Glutamatergic neuron (in vitro differentiated cells): ENCODE measurements at places on chromosomes 1 and 21.

DNA sequence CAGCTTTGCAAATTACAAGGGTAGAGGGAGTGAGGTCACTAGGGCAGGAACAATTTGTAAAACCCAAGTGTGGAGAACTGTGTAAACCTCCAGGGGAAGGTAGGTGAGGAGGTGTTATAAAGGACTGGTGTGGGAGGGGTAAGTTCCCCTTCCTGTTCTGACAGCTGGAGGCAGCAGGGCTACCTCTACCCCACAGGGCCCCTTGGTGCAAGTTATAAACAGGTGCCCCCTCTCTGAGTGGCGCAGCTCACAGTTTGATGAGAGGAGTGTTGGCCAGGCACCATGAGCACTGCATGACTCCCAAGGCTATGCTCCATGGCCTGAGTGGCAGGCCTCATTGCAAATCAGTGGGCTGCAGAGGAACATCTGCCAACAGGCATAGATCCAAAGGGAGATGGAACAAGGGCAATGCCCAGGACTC, 41.0 kb downstream of the MFSD2A start:
- DNase-seq: no peak

DNA sequence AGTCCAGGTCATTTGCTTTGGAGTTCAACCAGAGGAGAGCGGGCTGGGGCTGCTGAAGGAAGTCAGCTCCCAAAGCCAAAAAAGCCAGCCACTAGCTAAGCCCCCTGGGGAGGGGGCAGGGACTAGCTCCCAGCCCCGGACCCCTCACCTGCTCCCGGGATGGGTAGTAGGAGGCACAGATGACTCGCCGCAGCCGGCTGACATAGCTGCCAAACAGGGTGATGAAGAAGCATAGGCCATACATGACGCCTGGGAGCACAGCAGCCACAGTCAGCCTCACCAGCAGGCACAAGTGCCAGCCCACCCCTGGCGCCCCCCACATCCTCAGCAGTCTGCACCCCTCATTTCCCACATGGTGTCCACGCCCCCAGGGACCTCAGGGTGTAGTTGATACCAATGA, 7.4 kb downstream of the DCST2 start:
- DNase-seq: no peak

DNA sequence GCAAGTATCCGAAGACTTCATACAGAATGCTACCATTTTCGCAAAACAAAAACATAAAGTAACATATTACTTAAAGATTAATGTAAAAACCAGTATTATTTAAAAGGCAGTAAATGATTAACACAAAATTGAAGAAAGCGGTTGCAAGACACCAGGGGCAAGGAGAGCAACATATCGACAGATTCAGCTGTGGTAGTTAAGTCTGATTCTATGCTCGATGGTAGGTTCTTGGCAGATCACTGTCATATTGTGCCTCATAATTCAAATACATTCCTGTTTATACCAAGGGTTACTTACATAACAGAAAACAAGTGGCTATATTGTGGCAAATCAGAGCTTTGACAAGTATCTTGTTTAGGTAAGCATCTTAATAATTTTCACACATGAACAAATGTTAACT, 37.7 kb downstream of the NRIP1 start:
- DNase-seq: no peak

DNA sequence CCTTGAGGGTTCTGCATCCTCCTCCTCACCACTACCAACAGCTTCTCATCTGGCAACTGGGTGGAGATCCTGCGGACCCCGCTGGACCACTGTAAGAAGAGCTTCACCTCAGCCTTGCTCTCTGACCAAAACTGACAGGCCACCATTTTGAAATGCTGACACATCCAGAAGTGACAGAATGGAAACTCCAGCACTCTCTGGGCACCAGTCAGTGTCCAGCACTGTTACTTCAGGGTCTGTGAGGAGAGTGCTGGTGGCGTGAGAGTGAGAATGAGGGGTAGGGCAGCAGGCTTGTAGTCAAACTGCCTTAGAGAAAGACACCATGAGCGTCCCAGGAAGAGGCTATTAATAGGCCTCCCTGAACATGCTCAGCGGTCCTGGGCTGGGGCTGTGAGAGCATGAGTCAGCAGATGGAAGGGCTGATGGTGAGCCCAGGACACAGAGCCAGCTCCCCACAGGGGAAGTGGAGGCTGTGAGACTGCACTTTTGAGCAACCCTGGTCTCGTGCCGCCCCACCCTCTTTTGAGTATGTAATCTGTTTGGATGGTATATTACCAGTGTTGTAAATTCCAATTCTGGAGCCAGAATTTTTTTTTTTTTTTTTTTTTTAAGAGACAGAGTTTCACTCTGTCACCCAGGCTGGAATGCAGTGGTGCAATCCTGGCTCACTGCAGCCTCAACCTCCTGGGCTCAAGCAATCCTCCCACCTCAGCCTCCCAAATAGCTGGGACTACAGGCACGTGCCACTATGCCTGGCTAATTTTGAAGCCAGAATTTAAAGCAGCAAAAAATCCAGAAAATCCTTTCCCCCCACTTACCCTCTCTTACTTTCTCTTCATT, 34.4 kb upstream of the SLC30A1 start:
- no peak for DNase-seq

- no peak for DNase-seq
These were observed at the start of gene KRTAP19-1 for GRCh38 chr21:30480145-30480544. KRTAP19-1 (minus strand) TSS chr21:30480367; CDS start chr21:30480317, 50 bp downstream.

GRCh38 chr1:24737368-24738117, 7.7 kb upstream of the CLIC4 start:
- no peak for DNase-seq
